ENCODE measurements at places on chromosomes 7 and 10. TPM values are rescaled to one million over a fixed set of nuclear protein-coding genes. Genes with fewer than 3 reads are reported as not detected.
A peak's percentile ranks its signal among the peaks of the same experiment; 100 is the strongest.

Gene CH25H
- 1.8 TPM for total RNA-seq

Gene SH2B2
- 5.8 TPM for total RNA-seq

Gene ZKSCAN1
- 95.6 TPM for total RNA-seq

Gene ATP6V0A4
- total RNA-seq = not detected

Gene MRM2
- 25.5 TPM for total RNA-seq

- no peaks in the 10 kb centered on the region for H3K36me3 ChIP-seq
- H3K27ac ChIP-seq = no peak overlapping the region
- no peaks in the 10 kb centered on the region for H3K4me1 ChIP-seq
- no peaks in the 10 kb centered on the region for H3K27me3 ChIP-seq
- no peak for DNase-seq
- H3K4me3 ChIP-seq = no peak overlapping the region
These were observed 5.5 kb upstream of the LRGUK start for GRCh38 chr7:134121632-134122139.

DNA sequence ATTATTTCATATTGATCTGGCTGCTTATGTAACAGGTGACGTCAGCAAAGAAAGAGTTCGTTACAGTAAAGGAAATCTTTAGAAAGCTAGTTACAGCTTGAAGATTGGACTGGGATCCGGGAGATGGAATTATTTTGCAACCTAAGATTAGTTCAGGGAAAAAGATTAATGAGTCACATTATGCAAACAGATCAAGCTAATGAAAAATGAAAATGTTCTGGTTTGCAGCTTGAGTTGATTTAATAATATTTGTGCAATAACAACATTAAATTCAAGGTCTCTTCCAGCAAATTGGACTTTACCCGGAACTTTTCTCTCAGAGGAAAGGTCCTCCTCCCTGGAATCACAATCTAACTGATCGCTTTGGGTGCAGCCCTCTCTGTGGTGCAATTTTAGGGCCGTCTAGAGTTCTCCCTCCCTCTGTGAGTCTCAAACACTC lies 119.5 kb downstream of the OTUD1 start:
- no peak overlapping the region for H3K27ac ChIP-seq
- H3K4me3 ChIP-seq = no peak overlapping the region
- no peaks in the 10 kb centered on the region for H3K36me3 ChIP-seq
- H3K27me3 ChIP-seq = no peaks in the 10 kb centered on the region

DNA sequence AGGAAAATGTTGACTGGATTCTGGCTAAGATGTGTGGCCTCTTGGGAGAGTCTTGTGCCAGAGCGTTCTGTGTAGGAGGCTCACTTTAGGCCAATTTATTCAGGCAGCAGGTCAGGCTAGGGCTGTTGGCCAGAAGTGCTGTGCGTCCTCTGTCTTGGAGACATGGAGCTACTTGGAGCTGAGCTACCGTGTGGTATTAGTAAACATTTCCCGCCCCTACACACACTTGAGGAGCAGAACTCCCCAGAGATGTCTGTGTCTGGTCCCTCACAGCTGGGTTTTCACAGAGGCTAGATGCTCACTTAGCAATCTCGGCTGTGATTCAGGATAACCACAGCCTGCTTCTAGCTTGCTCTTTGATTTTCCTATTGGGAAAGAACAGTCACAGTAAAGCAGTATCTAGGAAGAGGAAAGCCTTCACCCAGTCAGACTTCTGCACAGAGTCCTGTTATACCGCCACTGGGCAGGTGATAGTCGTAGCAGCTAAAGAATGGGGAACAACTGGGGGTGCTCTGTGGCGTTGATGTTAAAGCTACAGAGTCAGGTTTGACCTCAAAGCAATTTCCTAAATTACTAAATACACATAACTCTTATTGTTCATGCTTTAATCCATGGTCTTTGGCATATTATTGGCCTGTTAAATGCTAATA lies 86.7 kb downstream of the MDFIC start:
- no peak for DNase-seq
- H3K27ac ChIP-seq = peak overlapping the region; percentile 59
- peaks cover 34% of the 10 kb centered on the region for H3K4me1 ChIP-seq
- no peaks in the 10 kb centered on the region for H3K27me3 ChIP-seq
- no peak overlapping the region for H3K4me3 ChIP-seq
- H3K36me3 ChIP-seq = no peaks in the 10 kb centered on the region

- H3K4me1 ChIP-seq = no peaks in the 10 kb centered on the region
- DNase-seq = no peak
- no peak overlapping the region for H3K27ac ChIP-seq
- H3K27me3 ChIP-seq = no peaks in the 10 kb centered on the region
- H3K4me3 ChIP-seq = no peak overlapping the region
These were observed 4.4 kb downstream of the SH2D4B start for GRCh38 chr10:80542053-80542452.

DNA sequence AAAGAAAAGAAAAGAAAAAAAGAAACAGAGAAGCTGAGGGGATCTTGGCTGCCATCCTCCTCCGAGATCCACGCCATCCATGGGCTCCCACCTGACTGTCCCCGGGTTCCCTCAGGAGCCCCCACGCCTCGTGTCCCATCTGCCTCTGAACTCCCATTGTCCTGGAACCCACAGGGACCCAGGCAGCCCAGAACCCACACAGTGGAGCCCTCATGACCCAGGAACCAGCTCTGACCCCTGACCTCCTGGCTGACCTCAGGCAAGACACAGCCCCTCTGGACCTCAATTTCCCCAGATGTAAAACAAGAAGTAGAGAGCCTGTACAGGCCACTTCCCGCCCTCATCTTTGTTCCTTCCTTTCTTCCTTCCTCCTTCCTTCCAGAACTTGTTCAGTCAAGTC lies 40.4 kb downstream of the RASGEF1A start:
- DNase-seq = no peak
- peaks cover 30% of the 10 kb centered on the region for H3K4me1 ChIP-seq
- no peaks in the 10 kb centered on the region for H3K36me3 ChIP-seq
- no peak overlapping the region for H3K4me3 ChIP-seq
- H3K27me3 ChIP-seq = peaks cover 9% of the 10 kb centered on the region

GRCh38 chr7:115559877-115560276 lies 470.7 kb downstream of the TFEC start:
- H3K27me3 ChIP-seq = no peaks in the 10 kb centered on the region
- no peak for DNase-seq
- no peaks in the 10 kb centered on the region for H3K4me1 ChIP-seq
- H3K4me3 ChIP-seq = no peak overlapping the region
- no peaks in the 10 kb centered on the region for H3K36me3 ChIP-seq
- H3K27ac ChIP-seq = no peak overlapping the region

DNA sequence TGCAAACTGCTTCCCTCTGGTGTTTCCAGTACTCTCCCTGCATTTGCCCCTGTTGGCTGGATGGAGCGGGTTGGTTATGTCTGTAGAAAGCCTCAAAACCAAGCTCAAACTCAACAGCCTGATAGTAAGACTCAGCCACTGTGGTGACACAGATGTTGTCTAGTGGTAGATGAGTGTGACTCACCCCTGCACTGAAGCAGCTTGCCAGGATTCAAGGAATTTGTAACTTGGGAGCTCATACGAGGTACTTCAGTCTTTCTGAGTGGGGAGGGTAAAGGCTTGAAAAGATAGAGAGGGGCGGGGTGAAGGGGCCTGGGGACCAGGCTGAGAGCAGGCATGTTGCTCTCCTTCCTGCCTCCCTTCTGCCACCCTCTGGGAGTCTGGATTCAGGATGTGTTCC lies 22.9 kb upstream of the AQP1 start:
- H3K36me3 ChIP-seq = no peaks in the 10 kb centered on the region
- no peaks in the 10 kb centered on the region for H3K27me3 ChIP-seq
- DNase-seq = no peak
- no peak overlapping the region for H3K4me3 ChIP-seq

GRCh38 chr7:14900051-14900450 lies 2.5 kb downstream of the DGKB start:
- H3K36me3 ChIP-seq = no peaks in the 10 kb centered on the region
- no peak overlapping the region for H3K4me3 ChIP-seq
- no peaks in the 10 kb centered on the region for H3K27me3 ChIP-seq
- H3K4me1 ChIP-seq = no peaks in the 10 kb centered on the region
- no peak overlapping the region for H3K27ac ChIP-seq

DNA sequence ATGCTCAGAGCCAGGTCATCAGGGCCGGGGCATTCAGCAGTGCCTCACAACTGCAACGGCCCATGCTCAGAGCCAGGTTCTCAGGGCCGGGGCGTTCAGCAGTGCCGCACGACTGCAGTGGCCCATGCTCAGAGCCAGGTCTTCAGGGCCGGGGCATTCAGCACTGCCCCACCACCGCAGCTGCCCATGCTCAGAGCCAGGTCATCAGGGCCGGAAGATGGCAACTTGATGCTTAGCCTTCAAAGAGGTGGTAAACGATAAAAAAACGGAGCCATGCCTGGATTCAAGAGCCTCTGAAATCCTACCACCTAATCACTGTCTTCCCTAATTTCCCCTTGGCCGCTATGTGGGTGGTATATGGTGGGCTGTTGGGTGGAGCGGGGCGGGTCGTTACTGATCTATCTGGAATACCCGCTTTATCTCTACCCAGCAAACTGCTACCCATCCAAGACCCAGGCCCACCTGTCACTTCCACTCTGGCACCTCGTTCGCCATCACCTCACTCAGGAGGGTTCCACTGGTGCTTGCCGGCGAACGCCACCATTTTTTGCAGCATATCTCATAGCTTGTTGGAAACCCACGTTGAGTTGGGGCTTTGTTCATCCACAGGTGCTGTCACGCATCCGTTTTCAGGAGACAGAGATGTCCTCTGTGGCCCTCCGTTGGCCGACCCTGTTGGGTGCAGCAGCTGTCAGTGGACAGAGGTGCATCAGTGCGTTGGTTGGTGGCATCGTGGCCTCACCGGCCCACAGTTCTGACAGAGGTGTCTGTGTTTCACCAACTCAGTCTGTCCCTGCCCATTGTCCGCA lies 221.1 kb downstream of the EBF3 start:
- no peaks in the 10 kb centered on the region for H3K4me1 ChIP-seq
- DNase-seq = no peak
- no peaks in the 10 kb centered on the region for H3K27me3 ChIP-seq
- no peaks in the 10 kb centered on the region for H3K36me3 ChIP-seq
- H3K27ac ChIP-seq = no peak overlapping the region

DNA sequence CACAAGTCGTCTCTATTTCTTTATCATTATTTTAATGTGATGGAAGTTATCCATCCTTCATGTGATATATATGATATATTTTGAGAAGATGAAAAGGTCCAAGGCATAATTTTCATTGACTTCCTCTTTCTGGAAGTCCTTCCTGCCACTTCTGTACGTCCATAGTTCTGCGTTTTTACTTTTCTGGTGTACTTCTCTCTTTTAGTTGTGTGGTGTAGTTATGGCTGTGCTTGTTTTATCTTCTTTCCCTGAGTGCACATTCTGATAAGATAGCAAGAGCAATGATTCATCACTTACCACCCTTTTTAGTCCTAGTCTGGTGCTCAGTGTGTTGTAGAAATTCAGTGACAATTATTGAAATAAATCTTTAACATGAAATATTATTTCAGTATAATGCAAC lies 231.3 kb upstream of the FERD3L start:
- H3K36me3 ChIP-seq = no peaks in the 10 kb centered on the region
- H3K27me3 ChIP-seq = peaks cover 2% of the 10 kb centered on the region
- H3K4me3 ChIP-seq = no peak overlapping the region

DNA sequence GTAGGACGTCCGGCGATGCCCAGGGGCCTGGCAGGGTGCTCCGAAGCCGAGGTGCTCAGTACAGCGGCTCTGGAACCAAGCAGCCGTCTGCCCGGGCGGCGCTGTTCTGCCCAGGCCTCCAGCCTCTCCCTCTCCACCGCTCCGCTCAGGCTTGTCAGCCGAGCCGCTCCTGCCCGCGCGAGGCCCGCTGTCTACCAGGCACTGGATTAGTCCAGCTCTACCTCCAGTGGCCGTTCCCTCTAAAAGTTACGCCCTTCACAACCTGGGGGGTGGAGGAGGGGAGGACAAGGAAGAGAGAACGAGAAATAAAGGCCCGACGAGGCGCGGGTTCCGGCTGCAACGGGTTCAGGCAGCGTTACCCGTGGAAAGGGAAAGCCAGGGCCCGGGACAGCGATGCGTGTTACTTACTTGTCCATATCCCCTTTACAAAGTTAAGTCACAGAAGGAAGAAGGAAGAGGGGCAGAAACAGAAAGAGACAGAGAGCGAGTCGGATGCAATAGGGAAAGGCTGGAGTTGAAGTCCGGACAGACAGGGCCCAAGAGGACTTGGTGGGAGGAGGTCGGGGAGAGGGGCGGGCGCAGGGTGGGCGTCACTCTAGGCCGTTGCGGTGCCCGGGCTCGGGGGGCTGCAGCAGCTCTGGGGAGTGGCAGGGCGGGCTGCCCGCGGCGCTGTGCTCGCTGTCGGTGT lies 2.8 kb downstream of the SP8 start:
- peaks cover 5% of the 10 kb centered on the region for H3K4me1 ChIP-seq
- H3K36me3 ChIP-seq = no peaks in the 10 kb centered on the region
- no peak for DNase-seq

GRCh38 chr7:1484569-1484968 lies 19.6 kb downstream of the INTS1 start:
- no peak overlapping the region for H3K4me3 ChIP-seq
- no peak overlapping the region for H3K27ac ChIP-seq
- H3K36me3 ChIP-seq = no peaks in the 10 kb centered on the region
- DNase-seq = no peak

GRCh38 chr10:78349911-78350663 lies 316.4 kb downstream of the RPS24 start:
- H3K27ac ChIP-seq = no peak overlapping the region
- no peaks in the 10 kb centered on the region for H3K36me3 ChIP-seq
- H3K4me3 ChIP-seq = no peak overlapping the region
- H3K27me3 ChIP-seq = no peaks in the 10 kb centered on the region

GRCh38 chr7:100545360-100546128 lies 6.5 kb downstream of the AGFG2 start:
- peak overlapping the region; percentile 30 for H3K4me3 ChIP-seq
- no peaks in the 10 kb centered on the region for H3K27me3 ChIP-seq
- peak overlapping the region; percentile 89 for H3K27ac ChIP-seq
- no peaks in the 10 kb centered on the region for H3K36me3 ChIP-seq
- DNase-seq = peak; percentile 93

All from adrenal gland (tissue), 19 donors.